ENCODE measurements at places on chromosomes 4 and X.

DNA sequence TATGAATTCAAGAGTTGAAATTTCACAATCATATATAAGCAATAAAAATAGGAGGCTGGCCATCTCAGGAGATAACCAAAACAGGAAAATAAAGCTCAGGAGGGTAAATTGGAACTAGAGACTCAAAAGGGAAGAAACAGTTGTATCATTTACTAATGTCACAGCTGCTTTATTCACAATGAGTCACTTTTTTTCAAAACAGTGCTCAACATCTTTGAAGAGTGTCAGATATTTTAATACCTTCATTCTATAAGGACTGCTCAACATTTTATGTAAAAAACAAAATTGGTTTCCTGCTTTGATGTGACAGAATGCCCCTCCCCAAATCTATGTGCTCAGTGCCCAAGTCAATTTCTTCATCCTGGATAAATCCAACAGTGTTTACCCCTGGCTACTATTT is 97.7 kb downstream of the DDX60 start:
- DNase-seq, result no peak

DNA sequence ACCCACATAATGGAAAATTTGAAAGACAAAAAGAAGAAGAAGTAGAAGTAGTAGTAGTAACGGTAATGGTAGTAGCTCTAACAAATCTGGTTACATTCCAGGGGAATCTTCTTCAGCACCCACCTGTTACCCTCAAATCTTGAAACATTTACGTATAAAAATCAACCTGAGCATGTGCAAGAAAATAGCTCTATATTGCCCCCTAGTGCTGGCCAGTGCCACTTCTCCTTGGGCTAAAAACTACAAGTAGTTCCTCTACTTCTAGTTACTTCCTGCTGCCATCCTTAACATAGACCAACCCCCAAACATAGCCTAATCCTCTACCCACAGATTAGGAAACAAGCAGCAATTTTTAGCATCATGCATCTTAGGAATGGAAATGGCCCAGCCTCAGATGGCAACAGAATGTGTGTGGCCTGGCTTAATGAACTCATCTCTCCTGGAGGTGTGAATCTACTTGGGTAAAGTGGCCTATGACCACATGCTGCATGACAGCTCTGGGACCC is 3.1 kb downstream of the PDGFC start:
- DNase-seq, result peak; percentile 55

GRCh38 chr4:38931125-38931524 is 63.5 kb downstream of the FAM114A1 start:
- no peak for DNase-seq

DNA sequence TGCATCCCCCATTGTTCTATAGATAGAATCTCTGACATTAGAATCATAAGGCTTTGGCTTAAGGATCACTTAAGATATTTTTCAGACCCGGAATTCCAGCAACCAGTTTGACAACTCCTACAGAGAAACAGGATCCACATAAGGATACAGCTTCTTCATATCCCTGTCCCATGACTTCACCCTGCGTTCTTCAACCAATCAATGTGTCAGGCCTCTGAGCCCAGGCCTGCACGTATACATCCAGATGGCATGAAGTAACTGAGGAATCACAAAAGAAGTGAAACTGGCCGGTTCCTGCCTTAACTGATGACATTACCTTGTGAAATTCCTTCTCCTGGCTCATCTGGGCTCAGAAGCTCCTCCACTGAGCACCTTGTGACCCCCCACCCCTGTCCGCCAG is 85.1 kb downstream of the MFAP3L start:
- no peak for DNase-seq

GRCh38 chrX:68072041-68072440 is 361.3 kb downstream of the OPHN1 start:
- no peak for DNase-seq

DNA sequence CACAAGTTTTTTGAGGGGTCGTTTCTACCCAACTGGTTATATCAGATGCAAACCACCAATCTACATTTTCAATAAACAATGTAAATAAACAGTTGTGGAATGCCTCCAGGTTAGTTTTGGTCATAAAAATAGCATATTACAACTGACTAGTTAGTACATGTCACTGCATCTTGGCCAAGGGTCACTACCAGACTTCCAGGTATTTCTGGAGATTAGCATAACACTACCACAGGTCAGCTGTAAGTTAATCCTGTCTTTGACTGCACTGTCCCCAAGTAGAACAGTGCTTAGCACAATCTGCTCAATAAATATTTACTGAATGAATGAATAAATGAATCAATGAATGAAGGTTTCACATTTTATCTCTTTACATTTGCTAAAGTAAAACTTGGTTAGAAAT is 64.4 kb downstream of the TBC1D19 start:
- DNase-seq, result no peak

- DNase-seq, result no peak
Measured at GRCh38 chrX:44085209-44085608, 112.0 kb upstream of the NDP start.

DNA sequence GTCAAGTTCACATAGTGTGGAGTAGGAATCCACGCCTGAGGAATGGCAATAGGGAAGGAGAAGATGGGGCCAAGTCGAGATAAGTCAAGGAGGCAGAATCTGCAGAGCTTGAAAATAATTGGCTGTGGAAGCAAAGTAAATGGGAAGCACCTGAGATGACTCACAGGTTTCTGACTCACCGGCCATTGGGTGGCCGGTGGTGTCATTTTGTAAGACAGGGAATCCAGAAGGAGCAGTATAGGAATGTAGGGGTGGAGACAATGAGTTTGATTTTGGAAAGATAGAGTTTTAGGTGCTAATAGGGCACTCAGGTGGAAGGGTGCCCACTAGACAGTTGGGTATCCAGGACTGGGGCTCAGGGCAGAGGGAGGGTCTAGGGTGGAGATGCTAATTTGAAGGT is 201.0 kb upstream of the MAMLD1 start:
- no peak for DNase-seq

GRCh38 chr4:28966982-28967381 is 1753.2 kb upstream of the PCDH7 start:
- no peak for DNase-seq

GRCh38 chr4:73673286-73673685 is 53.0 kb upstream of the RASSF6 start:
- no peak for DNase-seq

GRCh38 chrX:7091923-7092322 is 55.6 kb upstream of the STS start:
- no peak for DNase-seq

- DNase-seq, result no peak
Measured at GRCh38 chrX:44225667-44226066, 117.8 kb downstream of the EFHC2 start.

- DNase-seq, result no peak
Measured at GRCh38 chrX:11787564-11787963, 29.5 kb downstream of the MSL3 start.

DNA sequence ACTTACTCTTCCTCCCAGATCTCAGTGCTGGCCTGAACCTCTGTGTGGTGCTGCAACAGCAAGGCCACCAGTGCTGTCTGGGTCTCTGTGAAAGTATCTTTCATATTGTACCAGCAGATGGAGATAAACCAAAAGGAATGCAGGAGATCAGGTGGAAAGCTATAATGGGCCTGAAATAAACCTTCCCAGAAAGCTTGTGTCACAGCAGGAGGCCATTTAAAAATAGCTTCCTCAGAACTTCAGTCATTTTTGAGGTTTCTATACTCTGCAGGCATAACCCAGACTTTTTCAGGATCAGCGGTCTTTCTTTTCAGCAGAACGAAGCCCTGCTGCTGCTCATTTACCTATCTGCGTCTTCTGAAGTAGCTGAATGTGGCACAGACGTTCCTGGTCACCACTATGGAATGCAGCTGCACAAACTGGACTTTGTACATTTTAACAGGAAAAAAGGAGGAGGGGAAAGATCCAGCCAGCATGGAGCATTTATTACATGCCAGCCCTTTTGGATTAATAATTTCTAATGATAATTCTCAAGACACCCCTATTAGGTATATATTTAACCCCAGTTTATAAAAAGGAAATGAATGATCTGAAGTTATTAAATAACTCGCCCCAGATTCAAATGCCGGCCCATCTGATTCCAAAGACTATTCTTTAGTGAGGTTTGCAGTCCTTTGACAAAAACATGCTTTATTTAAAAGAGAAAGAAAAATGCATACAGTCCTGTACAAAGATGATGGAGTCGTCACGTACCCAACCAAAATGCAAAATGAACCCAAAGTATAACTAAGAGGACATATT is 119.7 kb downstream of the NFKB1 start:
- DNase-seq, result peak; percentile 58

GRCh38 chr4:168979338-168979737 is 30.7 kb downstream of the CBR4 start:
- no peak for DNase-seq

- DNase-seq, result no peak
Measured at GRCh38 chr4:146224326-146224966, 10.1 kb downstream of the REELD1 start.

GRCh38 chrX:107450823-107451509 is 1.5 kb downstream of the FRMPD3 start:
- DNase-seq, result no peak

GRCh38 chr4:158125310-158125709 is 47.5 kb downstream of the GASK1B start:
- no peak for DNase-seq

DNA sequence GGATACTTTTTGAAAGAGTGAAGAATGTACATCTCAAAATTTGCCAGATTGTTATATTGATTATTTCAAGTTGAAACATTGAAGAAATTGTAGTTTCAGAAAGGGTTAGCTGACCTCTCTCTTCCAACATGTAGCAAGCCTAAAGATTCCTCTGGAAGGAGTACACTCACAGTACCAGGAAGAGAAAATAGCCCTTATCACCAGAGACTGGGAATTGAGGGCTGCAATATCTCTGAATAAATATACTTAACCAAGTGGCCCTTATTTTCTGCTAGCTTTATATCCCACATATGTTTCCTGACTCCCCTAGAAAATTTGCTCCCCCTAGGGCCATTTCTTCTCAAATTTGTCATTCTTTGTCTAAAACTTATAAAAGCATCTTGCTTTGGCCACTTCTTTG is 332.2 kb downstream of the GASK1B start:
- DNase-seq, result no peak

DNA sequence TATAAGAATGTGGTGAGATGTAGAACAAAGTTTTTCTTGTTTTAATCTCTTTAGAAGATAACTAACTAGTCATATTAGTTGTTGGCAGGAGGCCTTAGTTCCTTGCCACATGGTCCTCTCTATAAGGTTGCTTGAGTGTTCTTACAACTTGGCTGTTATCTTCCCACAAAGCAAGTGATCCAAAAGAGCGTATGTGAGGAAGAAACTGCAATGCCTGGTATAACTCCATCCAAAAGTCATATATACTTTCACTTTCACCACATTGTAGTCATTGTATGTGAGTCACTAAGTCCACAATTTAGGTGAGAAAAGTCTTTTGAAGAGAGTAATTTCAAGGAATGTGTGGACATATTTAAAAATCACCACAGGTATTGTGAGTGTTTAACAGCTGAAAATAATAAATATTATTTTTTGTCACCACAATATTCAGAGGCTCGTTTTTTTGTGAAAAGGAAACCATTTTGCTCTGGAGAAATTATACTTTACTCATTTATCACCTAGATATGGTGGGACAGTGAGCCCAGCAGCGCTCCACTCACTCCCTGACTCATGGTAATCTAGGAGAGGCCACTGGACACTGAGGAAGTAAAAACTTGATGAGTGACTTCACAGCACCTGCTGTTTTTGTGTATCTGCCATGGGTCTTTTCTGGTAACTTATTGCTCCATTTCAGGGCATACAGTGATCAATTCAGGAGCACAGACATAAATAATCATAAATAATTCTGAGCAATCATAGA is 369.4 kb upstream of the NDST3 start:
- no peak for DNase-seq

DNA sequence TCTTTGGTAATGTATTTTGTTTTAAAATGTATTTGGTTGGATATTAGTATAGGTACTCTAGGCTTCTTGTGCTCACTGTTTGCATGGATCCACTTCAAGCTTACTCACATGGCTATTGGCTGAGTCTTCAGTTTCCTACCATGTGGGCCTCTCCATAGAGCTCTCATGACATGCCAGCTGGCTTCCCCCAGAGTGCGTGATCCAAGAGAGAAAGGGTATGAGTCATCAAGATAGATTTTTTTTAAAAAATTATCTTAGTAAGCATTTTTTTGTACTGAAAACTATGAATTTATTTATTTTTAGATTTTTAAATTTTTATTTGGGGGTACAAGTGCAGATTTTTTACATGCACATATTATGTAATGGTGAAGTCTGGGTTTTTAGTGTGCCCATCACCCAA is 219.1 kb upstream of the AMOT start:
- no peak for DNase-seq

DNA sequence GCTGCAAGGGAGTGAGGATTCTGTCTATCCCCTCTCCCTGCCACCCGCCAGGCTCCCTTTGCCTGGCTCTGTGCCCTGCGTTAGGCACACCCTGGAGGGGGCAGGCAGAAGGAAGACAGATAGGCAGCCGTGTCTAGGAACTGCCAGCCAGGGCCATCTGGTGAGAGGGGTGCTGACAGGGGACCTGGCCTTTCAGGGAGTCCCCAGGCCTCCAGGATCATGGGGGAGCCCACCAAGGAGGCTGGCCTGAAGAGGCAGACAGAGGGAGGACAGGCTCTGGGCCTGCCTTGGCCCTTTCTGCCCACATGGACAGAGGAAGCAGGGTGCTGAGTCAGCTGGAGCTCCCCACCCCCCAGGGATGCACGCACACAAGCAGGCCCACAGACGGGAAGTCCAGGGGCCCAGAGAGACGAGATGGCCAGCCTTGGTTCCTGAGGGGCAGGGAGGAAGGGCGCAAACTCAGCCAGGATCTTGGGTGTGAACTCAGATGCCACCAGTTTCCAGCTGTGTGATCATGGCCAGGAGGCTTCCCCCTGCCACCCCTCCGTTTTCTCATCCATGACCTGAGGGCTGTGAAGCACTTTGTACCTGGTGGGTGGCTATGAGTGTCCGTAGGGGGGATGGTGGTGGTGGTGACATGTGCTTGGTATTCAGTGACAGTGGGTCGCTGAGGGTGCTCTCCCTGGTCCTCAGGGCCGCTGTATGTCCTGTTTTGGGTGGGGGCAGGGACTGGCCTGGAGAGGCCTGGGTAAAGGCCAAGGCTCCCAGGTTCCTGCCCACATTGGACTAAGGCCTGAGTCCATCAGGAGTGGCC is 1.8 kb downstream of the SH3BP2 start:
- no peak for DNase-seq

DNA sequence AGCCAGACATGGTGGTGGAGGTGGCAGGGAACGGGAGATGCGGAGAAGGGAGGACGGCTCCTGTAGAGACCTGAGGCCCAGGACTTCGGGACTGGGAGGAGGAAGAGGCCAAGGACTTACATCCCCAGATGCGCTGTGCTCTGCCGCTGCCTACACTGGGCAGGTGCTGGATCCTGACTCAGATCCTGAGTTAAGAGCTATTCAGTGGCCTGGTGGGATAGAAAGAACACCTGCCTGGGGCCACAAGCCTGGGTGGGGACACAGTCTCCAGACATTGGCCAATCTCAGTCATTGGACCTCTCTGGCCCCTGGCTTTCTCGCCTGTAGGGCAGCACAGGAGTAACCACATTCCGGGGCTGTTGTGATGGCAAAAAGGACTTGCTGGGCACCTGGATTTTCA is 10.9 kb upstream of the MSX1 start:
- DNase-seq, result no peak

All from COR-L47 (cell line).